GM20000 (cell line): ENCODE measurements at places on chromosomes 4 and X.

GRCh38 chr4:38667085-38667893 is 3.3 kb downstream of the KLF3 start:
- DNase-seq = no peak

DNA sequence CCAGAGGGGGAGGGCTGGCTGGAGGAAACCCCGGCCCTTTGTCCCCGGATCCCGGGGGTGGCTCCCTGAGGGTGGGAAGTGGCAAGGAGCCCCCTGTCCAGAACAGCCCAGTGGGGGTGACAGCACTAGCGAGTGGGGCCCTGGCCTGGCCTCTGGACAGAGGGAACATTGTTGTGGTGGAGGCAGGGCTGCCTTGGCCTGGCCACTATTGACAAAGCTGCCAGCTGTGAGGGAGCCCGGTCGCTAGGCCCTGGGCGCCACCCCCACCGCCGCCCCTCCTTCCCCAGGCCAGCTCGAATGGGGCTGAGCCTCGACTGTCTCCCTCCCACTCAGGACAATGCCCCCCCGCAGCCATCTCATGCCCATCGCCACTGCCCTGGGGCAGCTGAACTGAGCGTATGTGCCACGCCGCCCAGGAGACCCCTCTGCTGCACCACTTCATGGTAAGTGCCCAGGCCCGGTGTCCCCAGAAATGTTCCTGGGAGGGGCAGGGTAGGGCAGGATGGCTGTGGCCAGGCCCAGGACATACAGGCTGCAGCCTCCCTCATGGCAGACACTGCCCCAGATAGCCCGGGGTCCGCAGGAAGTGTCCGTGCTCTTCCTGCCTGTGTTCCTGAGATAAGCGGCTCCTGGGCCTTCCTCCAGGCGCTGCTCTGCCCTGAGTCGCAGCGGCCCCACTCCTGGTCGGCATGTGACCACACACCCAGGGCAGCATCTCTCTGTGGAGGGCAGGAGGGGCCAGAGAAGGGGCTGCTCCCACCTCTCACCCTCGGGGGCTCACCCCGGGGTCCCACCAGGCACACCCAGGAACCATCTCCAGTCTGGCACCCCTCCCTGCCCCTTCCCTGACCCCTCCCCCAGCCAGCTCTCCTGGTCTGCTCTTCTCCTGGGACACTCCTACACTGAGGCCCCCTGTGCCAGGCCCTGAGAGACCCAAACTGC is 1.4 kb downstream of the PLXNB3 start:
- DNase-seq = no peak

DNA sequence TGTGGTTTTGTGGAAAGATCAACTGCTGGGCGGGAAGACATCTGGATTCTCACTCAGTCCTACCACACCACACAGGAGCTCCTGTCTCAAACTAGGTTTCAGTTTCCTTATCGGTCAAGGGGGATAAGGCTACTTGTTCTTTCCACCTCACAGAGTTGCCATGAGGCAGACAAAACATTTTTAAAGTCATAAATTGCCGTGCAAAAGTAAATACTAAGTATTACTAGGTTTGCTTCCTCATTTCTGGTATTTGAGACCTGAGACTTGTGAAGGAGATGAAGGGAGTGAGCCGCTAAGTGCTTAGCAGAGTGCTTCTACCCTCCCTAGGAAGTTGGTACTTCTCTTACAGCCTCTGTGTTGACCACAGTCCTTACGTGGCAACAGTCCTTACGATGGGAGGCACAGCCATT is 1.5 kb downstream of the LAP3 start:
- DNase-seq = peak; percentile 45

- no peak for DNase-seq
These were observed 34.2 kb upstream of the TBC1D14 start for GRCh38 chr4:6875431-6875831.

GRCh38 chr4:36164900-36165630 is 79.2 kb downstream of the ARAP2 start:
- no peak for DNase-seq

DNA sequence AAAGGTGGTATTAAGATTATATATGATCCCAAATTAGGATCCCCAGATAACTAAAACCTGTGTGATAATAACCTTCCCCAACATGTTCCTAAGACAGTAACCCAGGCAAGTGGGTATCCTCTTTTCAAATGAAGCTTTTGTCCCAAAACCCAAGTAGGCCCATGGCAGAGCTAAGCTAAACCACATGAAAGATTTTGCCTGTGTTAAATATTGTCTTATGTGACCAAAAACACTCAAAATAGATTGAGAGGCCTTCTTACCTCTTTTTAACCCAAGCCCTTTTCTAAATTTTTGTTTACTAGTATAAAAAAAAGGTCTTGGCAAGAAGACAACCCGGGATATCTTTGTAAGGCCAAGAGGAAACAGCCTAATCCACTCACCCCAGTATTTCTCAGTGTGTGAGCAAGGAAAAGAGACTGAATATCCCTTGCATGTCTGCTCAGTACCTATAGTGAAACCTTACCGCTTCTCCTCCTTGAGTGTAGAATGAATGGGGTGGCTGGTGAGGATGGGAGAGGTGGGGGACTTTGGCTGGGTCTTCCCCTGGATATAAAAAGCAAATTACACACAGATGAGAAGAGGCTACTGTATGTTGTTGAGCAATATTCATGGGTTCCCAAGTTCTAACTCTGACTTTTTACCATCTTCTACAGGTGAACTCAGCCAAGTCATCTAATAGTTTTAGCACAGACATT is 188.8 kb upstream of the BMP3 start:
- no peak for DNase-seq

DNA sequence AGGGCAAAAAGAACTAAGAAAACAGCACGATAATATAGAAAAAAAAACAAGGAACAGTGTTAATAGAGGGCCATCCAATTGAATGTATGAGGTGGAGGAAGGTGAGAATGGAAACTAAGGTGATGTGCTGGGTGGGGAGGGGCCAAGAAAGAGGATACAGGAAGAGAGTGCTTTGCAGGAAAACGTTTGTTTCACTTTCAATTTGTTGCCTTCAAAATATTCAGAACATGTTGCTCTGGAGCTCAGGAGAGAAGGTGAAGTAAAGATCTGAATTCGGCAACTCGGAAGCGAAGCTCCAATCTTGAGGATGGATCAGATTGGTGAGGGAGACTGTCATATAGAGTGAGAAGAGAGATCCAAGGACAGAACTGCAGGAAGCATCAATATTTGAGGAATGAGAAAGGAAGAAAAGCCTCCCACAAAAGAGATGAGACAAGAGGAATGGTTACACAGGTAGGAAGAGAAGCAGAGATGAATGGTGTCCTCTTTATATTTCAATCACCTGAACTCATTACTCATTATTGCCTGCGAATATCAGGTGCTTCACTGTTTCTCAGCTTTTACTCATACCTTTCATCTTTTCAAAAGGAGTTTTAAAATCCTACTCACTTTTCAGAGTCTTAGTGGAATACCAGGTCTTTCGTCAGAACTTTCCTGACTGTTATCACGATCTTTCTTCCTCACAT is 14.7 kb upstream of the SEC24D start:
- DNase-seq = peak; percentile 35

DNA sequence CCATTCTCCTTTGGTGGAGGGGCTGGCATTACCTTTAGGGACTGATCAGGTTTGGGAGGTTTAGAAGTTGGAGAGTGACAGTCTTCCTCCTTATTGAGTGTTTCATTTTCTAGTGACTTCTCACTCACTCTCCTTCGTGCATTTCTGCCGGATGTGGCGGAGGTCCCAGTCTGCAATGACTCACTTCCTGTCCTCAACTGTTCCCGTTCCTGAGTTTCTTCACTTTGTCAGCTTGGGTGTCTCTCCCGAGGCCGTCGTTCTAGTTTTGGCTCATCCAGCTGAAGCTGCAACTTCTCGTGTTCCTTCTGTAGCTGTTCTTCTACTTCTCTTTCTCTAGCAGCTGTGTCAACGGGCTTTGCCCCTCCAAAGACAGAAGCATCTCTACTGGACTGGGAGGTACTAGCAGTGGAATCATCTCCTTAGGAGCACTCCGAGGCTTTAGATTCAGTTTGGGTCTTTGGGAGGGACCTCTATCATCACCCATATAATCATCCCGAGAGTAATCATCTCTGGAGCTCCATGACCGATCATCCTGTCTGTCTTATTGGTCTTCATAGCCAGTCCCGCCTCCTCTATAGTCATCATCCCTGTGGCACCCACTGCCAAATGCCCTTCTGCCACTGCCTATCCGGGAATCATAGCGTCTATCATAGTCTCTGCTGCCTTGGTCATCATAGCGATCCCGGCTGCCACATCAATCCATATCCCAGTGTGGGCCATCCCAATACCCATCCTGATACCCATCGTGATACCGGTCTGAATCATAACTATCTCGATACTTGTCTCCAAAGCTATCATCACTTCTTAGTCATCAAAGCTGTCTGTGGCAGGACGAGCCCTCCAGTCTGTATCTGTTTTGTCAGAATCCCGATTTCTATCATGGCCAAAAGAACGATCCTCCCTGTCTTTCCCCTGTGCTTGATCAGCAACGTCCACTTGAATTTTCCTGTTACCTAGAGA is 35.3 kb upstream of the VSIG4 start:
- DNase-seq = peak; percentile 4

DNA sequence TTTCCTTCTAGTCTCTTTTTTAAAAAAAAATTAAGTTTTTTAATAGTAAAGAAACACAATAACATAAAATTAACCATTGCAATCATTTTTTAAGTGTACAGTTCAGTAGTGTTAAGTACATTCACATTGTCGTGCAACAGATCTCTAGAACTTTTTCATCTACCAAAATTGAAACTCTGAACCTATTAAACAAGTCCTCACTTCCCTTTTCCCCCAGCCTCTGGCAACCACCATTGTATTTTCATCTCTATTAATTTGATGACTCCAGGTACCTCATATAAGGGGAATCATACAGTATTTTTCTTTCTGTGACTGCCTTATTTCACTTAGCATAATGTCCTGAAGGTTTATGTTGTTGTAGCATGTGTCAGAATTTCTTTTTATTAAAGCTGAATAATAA is 31.8 kb downstream of the MSL3 start:
- DNase-seq = no peak
